ENCODE measurements at places on chromosomes 5 and 9. TPM values are rescaled to one million over a fixed set of nuclear protein-coding genes. Genes with fewer than 3 reads are reported as not detected.

DNA sequence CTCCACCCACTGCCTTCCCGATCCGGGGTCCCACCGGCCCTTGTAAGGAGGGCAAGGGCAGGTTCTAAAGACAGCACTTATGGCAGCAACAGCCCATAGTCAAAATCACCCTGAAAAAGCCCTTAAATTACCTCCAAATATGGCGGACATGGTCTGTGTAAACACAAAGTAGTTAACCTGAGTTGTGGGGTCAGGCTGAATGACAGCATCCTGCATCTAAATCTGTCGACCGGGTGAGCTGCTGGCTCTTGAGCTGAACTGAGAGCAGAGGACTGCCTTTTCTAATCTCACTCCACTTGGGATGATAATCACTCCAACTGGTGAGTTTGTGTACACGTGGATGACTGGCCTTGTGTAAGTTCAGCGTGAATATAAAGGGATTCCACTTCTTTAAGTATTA is 249.6 kb downstream of the DENND1A start:
- DNase-seq, result no peak

GRCh38 chr9:99103054-99103895 is 1.6 kb upstream of the TGFBR1 start:
- no peak for DNase-seq

- DNase-seq, result peak; percentile 21
These were observed 43.9 kb downstream of the PAM start for GRCh38 chr5:102799017-102799416.

- DNase-seq, result peak; percentile 33
These were observed 355.6 kb upstream of the DAB2 start for GRCh38 chr5:39780347-39780746.

- DNase-seq, result no peak
These were observed 45.1 kb downstream of the IL31RA start for GRCh38 chr5:55896238-55896637.

DNA sequence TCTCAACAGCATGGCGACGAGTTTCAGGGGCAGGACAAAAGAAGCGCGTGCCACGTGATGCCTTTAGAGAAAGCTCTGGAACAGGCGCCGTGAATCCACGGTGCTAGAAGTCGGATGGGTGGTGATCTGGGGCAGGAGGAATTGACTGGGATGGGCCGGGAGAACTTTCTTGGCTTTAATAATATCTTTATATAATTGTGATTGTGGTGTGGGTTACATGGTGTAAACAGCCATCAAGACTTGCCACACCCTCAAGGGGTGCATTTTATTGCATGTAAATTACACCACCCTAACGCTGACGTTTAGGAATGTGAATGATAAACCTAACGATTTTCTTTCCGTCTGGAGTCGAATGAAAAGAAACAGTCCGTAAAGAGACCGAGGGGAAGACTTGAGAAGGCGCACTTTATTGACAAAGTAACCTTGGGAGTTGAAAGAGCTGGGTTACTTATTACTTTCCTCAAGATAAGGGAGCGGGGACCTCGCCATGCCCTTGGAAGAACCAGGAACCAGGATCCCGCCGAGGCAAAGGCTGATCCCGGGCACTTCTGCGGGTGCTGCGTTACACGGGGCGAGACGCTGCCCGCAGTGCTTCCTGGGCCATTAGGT is 8.5 kb downstream of the NRARP start:
- DNase-seq, result no peak

DNA sequence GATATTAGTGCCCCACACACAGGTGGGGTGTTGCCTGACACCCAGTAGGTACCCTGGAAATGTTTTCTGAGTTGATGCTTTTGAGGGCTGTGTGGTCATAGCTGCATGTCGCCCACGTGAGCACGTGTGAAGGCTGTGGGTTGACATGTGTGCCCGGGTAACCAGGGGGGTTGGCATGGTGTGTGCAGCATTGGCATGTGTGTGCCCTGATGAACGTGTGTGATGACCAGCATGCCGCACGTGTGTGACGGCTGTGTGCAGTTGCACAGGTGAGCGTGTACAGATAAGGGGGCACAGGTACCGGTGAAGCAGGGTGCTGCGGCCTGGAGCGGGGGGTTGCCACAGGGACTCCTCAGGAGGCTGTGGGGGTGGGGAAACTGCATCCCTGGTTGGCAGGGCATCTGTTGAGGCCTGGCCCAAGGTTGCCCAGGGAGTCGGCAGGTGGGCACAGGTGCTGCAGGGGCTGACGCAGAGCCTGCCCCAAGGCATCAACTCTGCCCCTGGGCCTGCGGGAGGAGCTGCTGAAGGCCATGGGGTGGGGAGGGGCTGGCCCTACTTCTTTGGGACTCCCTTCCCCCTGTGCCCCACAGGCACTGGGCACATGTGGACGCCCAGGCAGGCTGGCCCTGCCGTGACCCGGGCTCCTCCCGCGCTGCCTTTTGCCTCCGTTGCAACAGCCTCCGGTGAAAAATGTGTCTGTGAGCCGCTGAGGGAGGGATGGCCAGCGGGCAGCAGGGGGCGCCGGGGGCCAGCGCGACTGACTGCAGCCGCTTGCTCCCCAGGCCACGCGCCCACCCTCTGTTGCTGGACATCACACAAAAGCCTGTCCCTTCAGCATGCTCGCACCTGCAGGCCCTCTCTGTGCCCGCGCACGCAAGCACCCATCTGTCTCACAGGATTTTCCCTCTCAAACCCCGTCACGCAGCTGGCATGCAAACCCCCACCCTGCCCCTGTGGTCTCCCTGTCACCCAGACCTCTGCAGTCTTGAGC is 2.2 kb downstream of the UNC5A start:
- DNase-seq, result no peak

- peak; percentile 85 for DNase-seq
These were observed 281.1 kb upstream of the MAP3K1 start for GRCh38 chr5:56534102-56534829.

- no peak for DNase-seq
These were observed 26.4 kb downstream of the EHMT1 start for GRCh38 chr9:137645211-137645610.

DNA sequence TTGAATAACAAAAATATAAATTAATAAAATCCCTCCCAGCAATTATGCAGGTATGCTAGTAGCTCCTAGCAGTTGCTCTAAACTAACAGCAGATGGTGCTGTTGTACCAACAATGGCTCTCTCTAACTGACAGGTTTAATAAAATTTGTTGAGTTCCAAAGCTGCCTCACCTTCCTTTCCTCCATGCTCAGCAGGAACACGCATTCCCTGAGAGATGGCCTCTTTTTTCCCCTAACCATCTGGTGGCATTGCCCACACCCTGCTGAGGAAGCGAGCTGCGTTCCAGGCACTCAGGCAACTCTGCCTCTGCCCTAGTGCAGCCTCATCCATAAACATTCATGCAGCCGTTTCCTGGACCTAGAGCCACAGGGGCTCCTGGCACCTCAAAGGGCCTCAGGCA is 106.2 kb downstream of the KLHL3 start:
- DNase-seq, result peak; percentile 68

GRCh38 chr9:133584559-133585476 is 24.4 kb downstream of the FAM163B start:
- DNase-seq, result no peak

- DNase-seq, result no peak
These were observed 36.3 kb upstream of the HAND1 start for GRCh38 chr5:154514331-154514730.

Gene PRRT1B
- total RNA-seq, result not detected

Gene F2RL2
- 4.9 TPM for total RNA-seq

Gene SPATA31A3
- total RNA-seq, result not detected

Gene GOLPH3
- total RNA-seq, result 98.1 TPM

Gene CDKN2B
- total RNA-seq, result 24.1 TPM

Gene TMC1
- not detected for total RNA-seq

Gene FOXD1
- total RNA-seq, result 17.4 TPM

Gene GTF3C5
- total RNA-seq, result 53.7 TPM
